ENCODE measurements at places on chromosomes 2 and 18.

- no peak for DNase-seq
These were observed 76.5 kb upstream of the TMEM87B start for GRCh38 chr2:111978452-111979170.

- DNase-seq, result no peak
These were observed 13.9 kb upstream of the HTR2B start for GRCh38 chr2:231138699-231139098.

DNA sequence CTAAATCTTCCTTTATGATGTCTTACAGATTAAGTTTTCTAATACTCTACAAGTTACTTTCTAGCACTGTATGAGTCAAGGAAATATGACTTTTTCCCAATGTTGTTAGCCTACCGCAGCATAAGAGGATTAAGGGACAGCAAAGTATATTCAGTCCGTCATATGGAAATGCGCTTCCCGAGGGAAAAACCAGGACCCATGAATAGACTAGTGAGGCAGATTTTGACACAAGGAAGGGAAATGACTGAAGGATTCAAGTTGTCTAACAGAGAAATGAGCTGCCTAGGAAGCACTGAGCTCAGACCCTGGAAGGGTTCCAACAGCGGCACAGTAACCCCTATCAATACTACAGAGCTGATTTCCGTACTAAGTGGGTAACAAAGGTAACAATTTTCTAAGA lies 12.0 kb downstream of the SEPTIN10 start:
- DNase-seq, result no peak

- DNase-seq, result no peak
These were observed 28.5 kb downstream of the SEMA4F start for GRCh38 chr2:74682501-74682900.

DNA sequence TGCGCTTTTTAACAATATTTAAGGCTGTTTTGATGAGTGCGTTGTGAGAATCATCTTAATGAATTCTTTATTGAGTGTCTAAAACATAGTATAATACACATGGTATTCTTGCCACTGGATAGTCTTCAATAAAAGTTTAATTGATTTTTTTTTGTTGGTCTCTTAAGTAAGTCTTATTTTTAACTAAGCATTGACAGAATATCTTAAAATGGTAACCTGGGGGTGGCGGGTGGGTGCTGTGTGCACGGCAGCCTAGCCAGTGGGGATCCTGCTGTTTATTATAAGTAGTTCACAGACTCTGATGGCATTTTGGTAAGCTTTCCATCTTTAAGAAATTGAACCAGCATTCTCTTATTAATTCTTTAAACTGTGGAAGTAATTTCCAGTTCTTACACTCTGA lies 6.0 kb downstream of the SOX11 start:
- DNase-seq, result no peak

Data from SIG-M5 (cell line).